ENCODE measurements at places on chromosomes 5 and 9.

DNA sequence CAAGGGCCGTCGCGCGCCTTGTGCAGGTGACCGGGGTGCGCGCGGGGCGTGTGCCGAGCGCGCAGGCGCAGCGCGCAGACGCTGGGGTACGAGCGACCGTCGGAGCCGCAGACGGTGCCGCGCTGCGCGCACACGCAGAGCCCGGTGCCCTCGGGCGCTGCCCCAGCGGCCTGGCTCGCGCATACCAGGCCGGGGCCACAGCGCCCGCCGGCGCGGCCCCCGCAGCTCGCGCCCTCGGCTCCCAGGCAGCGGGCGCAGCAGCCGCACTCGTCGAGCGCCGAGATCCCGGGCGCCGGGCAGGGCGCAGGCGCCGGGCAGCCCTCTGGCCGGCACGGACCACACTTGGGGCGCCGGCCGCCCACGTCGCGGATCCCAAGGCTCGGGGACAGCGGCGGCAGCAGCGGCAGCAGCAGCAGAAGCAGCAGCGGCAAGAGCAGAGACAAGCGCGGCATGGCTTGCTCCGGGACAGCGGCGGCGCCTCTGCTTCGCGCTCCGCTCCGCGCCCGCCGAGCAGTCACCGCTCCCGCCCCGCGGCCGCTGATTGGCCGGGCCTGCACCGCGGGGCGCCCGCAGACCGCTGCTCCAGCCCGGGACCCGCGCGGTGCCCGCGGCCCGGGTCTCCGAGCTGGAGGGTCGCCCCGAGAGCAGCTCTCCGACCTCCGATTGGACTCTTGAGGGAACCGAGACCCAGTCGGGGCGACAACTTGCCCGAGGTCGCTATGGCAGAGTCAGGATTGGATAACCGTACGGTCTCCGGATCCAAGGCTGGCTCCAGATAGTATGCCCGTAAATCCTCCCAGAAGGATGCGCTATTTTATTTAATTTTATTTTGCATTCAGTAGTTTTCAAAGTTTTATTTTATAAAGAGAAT lies at the start of gene IGFBPL1:
Gene IGFBPL1, minus strand, starts transcription at position 482 of the 871 bp plus-strand sequence. Its CDS starts 30 bp downstream, at position 452.
- ATAC-seq: peak; percentile 63

GRCh38 chr9:11269036-11269435 lies 656.2 kb upstream of the PTPRD start:
- no peak for ATAC-seq

- ATAC-seq: no peak
Observed at GRCh38 chr9:93036887-93037475, 21.5 kb upstream of the SUSD3 start.

GRCh38 chr9:102911185-102911584 lies 83.9 kb upstream of the CYLC2 start:
- no peak for ATAC-seq

GRCh38 chr9:131574730-131575640 lies 29.7 kb downstream of the PRRT1B start:
- no peak for ATAC-seq

DNA sequence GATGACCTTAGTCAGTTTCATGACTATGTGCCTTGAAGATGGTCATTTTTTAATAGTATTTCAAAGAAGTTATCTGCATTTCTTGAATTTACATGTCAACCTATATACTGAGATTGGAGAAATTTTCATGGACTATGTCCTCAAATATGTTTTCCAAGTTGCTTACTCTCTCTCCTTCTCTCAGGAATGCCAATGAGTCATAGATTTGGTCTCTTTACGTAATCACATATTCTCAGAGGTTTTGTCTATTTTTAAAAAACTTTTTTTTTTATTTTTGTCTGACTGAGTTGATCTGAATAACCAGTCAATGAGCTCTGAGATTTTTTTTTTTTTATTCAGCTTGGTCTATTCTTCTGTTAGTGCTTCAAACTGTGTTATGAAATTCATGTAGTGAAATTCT lies 374.7 kb upstream of the GRIN3A start:
- no peak for ATAC-seq

DNA sequence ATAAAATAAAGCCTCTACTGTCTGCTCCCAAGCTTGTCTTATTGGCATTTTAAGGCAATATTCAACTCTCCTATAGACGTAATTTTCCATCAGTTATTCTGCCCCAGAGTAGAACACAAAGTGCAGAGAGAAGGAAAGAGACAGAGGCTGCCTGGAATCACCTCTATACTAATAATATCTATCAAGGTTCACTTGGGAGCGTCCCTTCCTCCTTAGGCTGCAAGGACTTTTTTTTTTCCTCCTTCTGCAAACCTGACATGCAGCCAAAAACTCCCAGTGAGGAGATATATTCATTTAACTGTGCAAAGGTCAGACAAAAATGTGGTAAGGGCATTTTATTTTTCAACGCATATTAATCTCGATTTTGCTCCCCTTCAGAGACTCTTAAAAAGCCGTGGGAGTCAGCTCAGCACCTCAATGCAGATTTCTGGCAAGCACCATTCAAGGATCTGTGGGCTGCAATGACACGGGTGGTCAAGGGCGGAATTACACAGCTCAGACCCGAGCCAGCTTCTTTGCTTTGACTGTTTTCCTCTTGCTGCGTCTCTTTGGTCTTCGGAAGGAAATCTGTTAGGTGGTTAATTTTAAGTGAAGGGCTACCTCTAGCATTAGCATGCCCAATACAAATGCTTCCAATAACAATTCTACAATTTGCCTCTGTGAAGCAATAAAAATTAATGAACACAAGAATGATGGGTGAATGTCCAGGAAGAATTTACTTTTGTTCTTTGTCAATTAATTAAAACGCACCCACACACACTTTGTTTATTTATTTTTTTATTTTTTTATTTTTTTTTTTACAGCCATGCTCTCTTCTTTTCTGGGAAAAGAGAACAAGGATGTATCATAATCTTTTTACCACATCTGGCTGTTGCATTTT lies 587.7 kb upstream of the GRAMD2B start:
- no peak for ATAC-seq

DNA sequence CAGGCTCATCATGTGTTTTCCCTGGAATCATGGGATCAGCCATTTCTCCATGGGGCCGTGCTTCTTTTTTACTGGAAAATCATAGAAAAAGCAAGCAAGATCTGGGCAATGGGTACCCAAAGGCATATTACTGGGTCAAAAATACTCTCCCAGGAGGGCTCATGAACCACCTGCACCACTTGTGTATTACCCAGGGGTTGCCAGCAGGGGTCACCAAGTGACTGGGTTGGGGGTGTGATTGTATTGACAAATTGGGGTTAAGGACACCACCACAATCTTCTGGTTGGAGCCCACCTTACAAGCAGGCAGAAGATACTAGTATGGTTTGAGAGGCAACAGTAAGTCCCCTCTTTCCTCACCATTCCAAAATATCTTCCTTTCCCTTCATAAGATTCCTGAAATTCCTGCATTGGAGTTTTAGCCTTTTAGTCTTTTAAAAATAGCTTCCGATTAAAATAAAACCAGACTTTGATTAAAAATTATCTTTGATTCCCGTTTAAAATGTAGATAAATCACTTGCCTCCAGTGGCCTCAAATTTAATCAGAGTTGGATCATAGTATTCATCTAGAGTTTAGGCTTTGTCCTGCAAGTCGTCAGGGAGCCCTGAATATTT lies 603.3 kb downstream of the KIF4B start:
- ATAC-seq: no peak

- peak; percentile 63 for ATAC-seq
Observed at GRCh38 chr5:92800365-92800764, 780.7 kb downstream of the NR2F1-AS1 start.

DNA sequence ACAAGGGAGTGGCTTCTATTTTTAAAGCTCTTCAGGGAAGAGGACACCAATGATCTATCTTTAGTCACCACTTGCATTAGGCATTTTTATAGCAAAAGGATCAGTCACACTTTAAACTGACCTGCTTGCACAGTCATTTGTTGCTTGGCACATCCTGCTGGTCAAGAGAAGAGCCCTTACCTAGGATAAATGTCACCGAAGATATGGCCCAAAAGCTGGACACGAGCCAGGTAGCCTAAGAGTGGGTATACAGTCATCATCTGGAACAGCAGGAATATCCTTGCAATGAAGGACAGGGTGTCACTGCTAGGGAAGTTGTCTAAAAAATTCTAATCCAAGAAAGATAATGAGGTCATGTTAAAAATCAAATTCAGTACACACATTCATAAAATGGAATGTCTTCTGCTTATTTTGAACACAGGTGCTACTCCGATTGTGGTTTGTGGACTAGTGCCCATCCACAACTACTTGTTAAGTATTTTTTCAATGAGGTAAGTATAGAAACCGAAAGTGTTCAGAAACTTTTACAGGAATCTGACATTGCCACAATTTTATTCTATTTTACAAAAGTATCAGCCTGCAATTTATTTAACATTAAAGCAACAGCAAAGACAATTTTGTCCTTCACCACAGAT lies 78.4 kb downstream of the SLC38A9 start:
- no peak for ATAC-seq

GRCh38 chr9:89606049-89606623 lies 1.3 kb downstream of the GADD45G start:
- peak; percentile 8 for ATAC-seq

GRCh38 chr5:131171276-131171810 lies 599 bp downstream of the LYRM7 start:
- no peak for ATAC-seq

GRCh38 chr5:124675931-124676846 lies 70.2 kb downstream of the ZNF608 start:
- no peak for ATAC-seq

DNA sequence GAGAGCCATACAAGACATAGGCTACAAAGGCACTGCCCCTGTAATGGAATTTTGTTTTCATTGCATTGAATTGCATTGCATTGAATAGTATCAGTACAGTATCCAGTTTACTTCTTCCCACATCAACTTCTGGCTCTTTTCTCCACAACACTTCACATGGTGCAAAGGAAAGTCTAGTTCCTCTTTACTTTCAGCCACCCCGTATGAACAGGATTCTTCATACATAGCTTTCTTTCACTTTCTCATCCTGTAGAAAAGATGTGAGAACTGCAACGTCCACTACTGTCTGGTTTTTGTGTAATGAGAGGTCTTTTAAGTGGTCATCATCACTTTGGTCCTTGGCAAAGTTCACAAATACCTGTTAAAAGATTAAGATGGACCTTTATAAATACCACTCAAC lies 20.2 kb downstream of the NIPSNAP3B start:
- no peak for ATAC-seq

DNA sequence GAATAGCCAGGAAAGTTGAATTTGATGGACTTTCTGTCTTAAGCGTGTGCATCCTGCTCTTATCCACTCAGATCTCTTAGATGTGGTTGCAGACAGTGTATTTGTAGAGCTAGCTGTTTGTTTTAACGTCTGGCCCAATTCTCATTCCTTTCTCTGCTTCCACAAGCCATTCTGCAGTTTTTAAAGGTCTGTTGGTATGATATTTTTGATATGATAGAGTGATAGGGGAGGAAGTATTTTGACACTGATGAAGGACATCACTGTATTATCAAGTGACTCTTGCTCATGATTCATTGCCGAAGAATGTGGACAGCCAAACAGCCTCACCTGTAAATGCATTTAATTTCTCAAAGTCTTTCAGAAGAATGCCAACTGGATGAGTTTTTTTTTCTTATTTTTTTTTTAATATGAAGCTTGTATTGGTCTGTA lies 4.5 kb downstream of the TJP2 start:
- ATAC-seq: no peak

DNA sequence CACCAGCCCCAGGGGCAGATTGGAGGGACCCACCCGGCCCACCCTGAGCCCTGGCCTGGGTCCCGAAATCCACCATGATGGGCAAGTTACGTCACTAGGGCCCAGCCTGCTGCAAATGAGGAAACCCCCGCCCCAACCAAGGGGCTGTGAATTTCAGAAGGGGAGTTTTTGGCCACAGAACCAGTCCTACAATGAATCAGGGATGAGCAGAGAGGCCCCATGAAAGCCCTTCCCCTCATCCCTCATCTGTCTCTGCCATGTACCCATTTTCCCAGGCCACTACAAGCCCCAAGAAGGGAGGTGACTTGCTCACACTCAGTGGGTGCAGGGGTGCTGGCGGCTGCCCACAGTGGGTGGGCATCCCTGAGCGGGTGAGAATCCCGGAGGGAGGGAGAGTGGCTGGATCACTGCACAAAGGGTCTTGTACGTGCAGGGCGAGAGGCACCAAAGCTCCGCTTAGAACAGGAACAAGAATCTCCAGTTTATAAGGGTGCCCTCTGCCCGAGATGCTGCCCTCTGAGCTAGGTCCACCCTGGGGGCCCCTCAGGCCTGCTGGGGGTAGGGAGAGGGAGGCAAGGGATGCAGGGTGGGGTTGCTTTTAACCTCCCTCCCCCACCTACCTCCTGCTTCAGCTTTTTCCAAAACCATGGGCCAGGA lies 10.4 kb upstream of the TCF7 start:
- ATAC-seq: no peak

- no peak for ATAC-seq
Observed at GRCh38 chr9:70539526-70539925, 125.1 kb upstream of the KLF9 start.

- ATAC-seq: peak; percentile 74
Observed at GRCh38 chr5:160369990-160370712, at the start of gene C1QTNF2. Gene C1QTNF2, minus strand, starts transcription at chr5:160370626. Its CDS starts 15,615 bp downstream, at chr5:160355011.

DNA sequence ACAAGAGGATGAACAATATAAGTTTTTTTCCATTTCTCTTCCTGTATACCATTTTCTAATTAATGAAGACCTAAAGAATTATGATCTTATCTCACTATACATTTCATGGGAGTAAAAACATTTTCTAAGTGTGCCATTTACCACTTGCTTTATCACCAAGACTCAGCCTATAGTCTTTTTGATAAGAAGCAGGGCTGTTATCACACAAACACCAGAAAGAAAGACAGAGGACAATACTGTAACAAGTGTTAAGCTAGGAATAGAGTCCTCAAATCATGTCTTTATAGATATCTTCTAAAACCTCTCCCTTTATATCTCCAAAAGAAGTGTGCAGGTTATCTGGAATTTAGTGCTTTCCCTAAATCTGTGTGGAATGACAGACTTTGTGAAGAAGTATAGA lies 119.7 kb downstream of the FAM174A start:
- no peak for ATAC-seq

GRCh38 chr9:70581214-70581954 lies 166.9 kb upstream of the KLF9 start:
- ATAC-seq: no peak

- ATAC-seq: no peak
Observed at GRCh38 chr9:125743682-125744428, 3.3 kb upstream of the PBX3 start.

- ATAC-seq: peak; percentile 42
Observed at GRCh38 chr9:136552117-136552703, 6.4 kb upstream of the NOTCH1 start.

DNA sequence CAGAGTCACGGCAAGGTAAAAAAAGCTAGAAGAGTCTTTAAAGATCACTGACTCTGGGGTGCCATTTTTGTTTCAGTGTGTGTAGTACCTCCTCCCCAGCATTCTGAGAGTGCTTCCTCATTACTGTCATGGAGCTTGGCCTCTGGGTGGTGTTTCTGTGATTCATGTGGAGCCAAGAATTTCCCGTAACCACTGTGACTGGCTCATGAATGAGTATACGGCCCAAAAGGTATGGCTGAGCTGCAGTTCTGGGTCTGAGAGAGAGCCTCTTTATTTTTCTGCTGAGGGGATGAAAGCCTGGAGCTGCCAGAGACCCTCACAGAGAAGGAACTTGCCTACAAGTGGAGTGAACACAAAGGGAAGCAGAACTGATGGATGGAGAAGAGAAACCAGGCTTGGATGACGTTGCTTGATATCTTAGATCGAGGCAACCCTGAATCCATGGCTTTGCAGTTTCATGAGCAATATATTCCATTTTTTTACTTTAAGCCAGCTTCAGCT lies 85.6 kb downstream of the PTTG1 start:
- no peak for ATAC-seq

Data from motor neuron (in vitro differentiated cells).